ENCODE measurements at places on chromosomes 12 and 14.

DNA sequence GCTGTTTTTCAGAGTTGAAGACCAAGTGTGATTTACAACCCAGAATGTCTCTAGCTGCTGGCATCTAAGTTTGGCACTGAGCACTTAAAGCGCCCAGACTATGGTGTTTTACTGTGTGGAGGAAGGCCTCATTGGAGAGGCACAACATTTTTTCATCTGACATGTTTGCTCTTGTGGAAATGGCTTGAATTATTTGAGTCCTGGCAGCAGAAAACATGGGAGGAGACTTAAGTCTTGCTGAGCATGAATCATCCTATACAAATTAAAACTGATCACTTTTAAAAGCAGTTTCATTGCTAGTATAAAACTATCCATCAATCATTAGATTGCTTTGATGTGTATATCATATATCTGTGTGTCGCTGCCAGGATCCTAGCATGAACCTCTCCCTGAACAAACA lies 85.9 kb upstream of the REP15 start:
- no peak for DNase-seq

- DNase-seq, result no peak
These were observed 1482.7 kb downstream of the AACS start for GRCh38 chr12:126547905-126548304.

DNA sequence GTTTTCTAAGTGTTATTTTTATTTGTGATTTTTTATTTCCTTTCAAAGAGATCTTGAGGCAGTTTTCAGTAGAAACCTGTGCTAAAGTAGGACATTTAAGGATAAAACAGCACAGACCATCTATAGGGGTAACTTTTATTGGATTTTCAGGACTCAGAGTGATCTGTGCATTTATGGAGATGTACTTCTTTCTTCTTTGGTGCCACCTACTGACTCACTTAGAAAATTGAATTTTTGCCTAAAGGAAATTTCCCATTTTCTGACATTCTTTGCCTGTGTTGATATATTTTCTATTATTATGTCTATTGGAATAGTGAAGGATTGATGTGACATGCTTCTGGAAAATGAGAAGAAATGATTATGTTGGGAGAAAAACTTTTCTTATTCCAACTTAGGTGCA lies 113.0 kb downstream of the UNC79 start:
- DNase-seq, result no peak

DNA sequence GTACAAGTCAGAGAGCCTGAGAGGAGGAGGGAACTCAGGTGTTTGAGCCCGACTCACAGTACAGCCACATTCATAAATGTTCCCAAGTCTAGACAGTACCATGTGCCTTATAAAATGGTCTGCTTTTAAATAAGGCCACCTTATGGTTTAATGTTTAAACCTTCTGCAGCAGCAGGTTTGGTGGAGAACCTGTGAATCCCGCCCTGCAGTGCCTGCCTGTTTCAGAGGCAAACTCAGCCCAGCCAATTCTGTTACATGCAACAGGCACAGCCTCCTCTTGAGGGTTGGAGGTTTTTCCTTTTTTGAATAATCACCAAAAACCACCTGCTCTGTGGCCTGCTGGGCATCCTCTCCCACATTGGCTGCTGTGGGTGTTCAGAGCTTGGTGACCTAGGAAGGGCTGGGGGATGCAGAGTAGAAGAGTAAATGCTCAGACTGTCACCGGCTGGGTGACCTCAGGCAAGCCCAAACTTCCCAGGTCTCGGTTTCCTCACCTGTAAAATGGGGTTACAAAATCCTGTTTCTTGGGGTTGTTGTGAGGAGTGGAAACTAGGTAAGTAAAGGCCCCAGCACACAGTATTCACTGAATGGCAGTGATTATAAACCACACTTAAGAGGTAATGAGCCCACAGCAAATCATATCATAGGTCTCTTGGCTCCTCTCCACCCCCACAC lies 28.0 kb downstream of the NUAK1 start:
- no peak for DNase-seq

GRCh38 chr14:105166571-105167302 lies 1.8 kb downstream of the JAG2 start:
- DNase-seq, result no peak

DNA sequence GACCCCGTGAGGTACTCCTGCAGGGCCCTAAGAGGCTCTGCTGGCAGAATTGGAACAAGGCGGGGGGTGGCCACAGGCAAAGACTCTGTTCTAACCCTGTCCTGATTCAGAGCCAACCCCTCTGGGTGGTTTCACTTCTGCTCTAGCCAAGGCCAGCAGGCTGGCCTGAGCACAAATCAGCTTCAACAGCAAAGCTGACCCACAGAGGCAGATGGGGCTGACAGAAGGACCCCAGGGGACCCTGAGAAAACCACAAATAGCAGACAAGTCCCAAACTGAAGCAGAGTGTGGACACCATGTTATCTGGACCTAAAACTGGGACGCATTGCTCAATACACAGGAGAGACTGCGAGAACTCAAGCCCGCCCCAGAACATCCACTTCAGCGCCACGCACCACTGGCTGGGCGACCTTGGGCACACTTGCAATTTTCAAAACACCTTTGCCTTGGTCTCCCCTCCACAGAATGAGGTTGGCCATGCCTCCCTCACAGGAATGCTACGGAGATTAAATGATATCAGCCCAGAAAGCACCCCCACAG lies 76.4 kb upstream of the DICER1 start:
- DNase-seq, result no peak

- no peak for DNase-seq
These were observed 39.0 kb downstream of the AKAP6 start for GRCh38 chr14:32368107-32368506.
